Pulmonary artery endothelial cell (primary cell): ENCODE measurements at places on chromosomes 7 and 10. TPM values are rescaled to one million over a fixed set of nuclear protein-coding genes. Genes with fewer than 3 reads are reported as not detected.

- DNase-seq: no peak
Measured at GRCh38 chr7:119943942-119944600, 328.9 kb upstream of the KCND2 start.

- no peak for DNase-seq
Measured at GRCh38 chr7:42314696-42315095, 77.7 kb upstream of the GLI3 start.

GRCh38 chr7:92969061-92969460 lies 132.7 kb upstream of the CDK6 start:
- DNase-seq: no peak

Gene GSTO2
- total RNA-seq: 0.25 and 0.33 TPM in 2 replicates

Gene SPAG6
- total RNA-seq: not detected in 2 replicates
